HT1080 (cell line): ENCODE measurements at places on chromosomes 4 and X.

DNA sequence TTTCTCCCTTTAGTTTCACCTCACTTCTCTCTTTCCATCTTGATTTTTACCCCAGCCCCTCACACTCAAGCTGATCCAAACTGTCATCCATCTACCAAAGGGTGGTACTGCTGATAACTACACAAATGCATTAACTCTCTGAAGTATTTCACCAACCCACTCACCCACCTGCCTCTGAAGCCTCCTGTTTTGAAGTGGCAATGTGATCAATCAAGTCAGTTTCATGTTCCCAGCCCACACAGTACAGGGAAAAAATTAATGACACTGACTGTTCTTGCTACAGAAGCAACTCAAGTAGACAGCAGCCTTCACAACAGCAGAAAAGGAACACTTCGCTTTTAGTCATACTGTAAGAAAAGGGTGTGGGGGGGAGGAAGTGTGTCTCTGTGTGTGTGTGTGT, 183.0 kb upstream of the NOCT start:
- no peak for DNase-seq

- no peak for DNase-seq
Measured at GRCh38 chrX:129043138-129043537, 480.2 kb downstream of the SMARCA1 start.

- DNase-seq, result peak; percentile 48
Measured at GRCh38 chrX:150182161-150182560, 181.0 kb upstream of the MAMLD1 start.

DNA sequence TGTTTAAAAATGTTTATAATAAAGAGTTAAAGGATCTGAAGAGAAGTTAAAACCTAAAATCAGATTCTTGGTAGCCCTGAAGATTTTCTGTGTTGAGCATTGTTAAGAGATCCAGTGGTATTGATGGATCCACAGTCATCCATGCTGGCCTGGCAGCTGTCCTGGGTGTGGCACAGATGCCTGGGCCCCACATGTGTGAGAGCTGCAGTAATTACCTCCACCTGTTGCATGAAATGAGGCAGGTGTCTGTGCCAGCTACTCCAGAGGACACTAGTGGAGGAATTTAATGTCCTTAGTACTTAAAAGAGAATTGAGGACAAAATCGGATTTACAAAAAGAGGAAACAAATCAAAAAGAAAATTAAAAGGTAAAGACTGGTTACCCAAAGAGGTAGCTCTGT, 44.0 kb downstream of the MGST2 start:
- DNase-seq, result no peak

DNA sequence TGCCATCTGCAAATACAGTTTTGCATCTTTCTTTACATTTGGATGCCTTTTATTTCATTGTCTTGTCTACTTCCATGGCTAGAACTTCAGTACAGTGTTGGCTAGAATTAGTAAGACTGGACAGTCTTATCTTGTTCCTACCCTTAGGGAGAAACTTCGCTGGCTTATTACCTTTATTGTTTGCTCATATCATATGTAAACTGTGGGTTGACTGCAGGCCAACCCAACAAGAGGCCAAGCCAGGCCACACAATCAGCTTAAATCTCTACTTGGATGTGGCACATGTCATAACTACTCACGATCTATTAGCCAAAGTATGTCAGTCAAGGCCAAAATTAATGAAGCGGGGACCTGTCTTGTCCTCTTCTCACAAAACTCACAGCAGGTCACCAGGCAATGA, 144.1 kb downstream of the THOC2 start:
- no peak for DNase-seq

- no peak for DNase-seq
Measured at GRCh38 chr4:183285886-183286285, 34.2 kb downstream of the CLDN22 start.

DNA sequence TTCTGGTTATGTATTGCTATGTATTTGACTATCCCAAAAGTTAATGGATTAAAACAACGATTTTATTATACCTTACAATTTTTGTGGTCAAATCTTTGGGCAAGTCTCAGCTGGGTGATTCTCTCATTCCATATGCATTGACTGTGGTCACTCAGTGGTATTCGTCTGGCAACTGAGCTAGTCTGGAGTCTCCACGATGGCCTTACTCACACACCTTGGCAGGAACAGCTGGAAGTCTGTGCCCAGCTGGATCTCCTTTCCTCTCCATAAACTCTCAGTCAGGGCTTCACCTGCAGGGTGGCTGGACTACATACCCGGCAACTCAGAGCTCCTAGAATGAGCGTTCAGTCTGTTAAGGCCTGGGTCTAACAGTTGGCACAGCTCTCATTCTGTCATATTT, 141.1 kb upstream of the WDFY3 start:
- DNase-seq, result peak; percentile 13

GRCh38 chr4:55323375-55323774, 22.7 kb upstream of the SRD5A3 start:
- DNase-seq, result no peak

DNA sequence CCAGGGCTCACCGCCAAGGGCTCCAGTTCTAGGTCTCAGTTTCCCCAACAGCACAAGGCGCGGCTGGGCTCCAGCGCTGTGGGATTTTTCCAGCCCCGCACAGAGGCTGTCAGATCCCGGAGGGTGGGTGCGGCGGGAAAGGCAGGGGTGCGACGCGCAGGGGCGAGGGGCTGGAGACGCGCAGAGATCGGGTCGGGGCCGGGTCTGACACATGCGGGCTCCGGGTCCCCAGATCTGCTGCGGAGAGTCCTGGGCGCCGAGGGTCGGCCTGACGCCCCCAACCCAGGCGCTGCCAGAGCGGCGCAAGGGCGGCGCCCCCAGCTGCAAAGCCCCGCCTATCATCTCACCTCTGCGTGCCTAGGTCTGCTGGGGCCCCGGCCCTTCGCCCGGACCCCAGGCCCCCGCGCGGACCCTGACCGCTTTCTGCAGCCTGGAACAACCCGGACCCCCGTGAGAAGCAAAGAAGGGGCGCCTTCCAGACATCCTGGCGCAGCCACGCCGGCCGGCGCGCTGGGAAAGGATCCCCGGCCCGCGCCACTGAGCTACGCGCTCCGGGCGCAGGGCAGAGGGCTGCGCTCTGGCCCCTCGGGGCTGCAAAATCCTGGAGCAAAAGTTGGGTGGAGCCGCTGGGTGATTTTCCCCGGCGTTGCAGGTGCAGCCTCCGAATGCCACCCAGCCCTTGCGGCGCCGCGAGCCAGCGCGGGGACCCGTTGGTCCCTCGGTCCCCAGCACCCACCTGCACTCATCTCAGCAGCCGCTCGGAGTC, 486 bp downstream of the ABLIM2 start:
- DNase-seq, result no peak

DNA sequence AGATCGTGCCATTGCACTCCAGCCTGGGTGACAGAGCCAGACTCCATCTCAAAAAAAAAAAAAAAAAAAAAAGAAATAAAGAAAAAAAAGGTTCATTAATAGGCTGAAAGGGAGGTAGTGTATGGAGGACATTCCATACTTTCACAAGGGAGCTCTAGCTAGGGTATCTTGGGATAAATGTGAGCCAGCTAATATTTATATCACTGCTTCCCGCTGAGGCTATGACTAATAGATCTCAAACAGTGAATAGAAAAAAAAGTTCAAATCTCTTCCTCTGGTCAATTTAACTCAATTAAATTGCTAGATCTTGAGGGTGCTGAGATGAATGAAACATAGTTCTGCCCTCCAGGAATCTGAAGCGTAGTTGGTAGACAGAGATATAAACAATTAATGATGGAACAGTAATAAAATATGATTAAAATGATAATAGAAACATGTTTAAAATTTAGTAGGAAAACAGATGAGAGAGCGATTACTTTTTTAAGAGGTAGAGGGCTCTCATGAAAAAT, 55.7 kb upstream of the SHISA3 start:
- peak; percentile 56 for DNase-seq

GRCh38 chr4:163703251-163703650, 208.8 kb downstream of the TMA16 start:
- DNase-seq, result no peak

DNA sequence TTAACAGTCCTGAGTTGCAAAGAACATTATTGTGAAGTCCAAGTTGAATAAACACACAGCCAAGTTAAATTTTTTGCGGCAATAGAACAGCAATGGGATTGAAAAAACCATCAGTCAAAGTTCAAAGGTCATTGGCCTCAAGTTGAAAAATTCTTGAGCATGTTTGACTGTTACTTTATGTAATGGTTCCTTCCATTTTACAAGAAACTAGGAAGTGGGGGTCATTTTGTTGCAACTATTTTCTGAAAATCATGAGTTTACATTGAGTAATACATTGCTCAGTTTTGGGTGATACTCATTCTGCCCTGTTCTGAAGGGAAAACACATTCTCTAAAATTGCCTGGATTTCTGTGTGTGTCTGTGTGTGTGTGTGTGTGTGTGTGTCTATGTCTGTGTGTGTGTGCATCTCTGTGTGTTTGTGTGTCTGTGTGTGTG, 5.2 kb upstream of the IRF2 start:
- DNase-seq, result no peak

DNA sequence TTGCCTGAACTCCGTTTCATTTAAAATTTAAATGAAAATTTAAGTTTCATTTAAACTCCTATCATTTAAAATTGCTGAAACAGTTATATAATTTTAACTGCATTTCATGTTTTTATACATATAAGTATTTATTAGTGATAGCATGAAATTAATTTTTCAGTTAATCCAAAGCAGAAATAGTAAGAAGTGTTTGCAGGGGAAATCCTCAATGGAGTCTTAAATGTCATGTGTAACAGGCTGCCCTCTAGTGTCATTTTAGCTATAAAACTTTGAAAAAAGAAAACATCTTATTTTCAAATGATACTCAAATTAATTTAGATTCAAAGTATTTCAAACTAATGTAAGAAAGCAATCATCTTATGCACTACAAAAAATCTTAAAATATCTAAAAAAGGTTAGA, 27.2 kb downstream of the TAPT1 start:
- DNase-seq, result no peak

GRCh38 chrX:149151805-149152757, 353.0 kb downstream of the IDS start:
- peak; percentile 79 for DNase-seq

DNA sequence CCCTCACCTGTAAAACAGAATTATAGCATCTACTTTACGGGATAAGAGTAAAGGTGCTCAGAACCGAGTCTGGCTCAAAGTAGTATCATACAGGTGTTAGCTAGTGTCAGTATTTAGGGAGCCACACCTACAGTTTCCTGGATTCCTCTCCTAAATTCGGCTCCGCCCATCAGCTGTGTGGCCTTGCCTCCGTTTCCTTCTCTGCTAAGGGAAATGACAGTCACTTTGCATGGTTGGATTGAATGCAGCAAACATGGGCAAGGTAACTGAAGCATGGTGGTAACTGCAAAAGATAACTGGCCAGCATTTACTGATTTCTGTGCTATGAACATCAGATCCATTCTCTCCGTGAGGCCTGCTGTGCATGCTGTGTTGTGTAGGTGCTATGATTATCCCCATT, 2.8 kb downstream of the PPP1R3F start:
- no peak for DNase-seq

GRCh38 chr4:138972956-138973801, 42.4 kb upstream of the NOCT start:
- DNase-seq, result no peak

GRCh38 chr4:86822136-86822535, 27.0 kb downstream of the SLC10A6 start:
- no peak for DNase-seq

DNA sequence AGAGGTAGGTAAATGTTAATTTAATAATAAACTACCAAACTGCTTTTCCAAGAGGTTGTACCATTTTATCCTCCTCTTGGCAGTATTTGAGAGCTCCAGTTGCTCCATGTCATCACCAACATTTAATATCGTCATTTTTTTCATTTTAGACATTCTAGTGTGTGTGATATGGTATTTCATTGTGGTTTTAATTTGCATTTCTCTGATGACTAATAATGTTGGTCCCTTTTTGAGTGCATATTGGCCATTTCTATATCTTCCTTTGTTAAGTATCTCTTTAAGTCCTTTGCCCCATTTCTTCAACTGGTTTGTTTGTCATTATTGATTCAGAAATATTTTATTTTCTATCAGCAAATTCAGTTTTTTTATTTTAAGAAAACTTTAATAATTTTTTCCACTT, 88.8 kb downstream of the MAPK10 start:
- DNase-seq, result peak; percentile 3

GRCh38 chr4:24434241-24434640, 150.1 kb downstream of the DHX15 start:
- DNase-seq, result no peak

GRCh38 chr4:16206848-16207247, 19.4 kb downstream of the TAPT1 start:
- no peak for DNase-seq

DNA sequence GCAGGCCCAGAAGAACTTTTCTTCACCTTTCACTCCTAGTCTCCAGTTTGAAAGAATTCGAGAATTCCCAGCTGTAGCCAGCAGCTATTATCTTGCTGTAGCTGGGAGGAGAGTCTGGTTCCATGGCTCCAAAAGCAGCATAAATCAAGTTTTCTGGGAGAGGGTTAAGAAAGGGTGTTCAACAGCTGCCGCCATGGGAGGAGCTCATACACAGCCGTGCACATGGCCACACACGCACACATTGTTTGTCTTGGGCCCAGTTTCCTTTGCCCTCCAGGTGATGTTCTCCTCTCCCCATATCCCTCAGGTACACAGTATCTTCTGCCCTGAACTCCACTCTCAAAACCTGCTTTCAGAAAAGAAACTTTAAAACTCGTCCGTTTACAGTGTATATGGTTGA, 4.1 kb upstream of the GPC3 start:
- DNase-seq, result no peak

GRCh38 chr4:103887191-103887590, 167.4 kb upstream of the TACR3 start:
- peak; percentile 66 for DNase-seq

DNA sequence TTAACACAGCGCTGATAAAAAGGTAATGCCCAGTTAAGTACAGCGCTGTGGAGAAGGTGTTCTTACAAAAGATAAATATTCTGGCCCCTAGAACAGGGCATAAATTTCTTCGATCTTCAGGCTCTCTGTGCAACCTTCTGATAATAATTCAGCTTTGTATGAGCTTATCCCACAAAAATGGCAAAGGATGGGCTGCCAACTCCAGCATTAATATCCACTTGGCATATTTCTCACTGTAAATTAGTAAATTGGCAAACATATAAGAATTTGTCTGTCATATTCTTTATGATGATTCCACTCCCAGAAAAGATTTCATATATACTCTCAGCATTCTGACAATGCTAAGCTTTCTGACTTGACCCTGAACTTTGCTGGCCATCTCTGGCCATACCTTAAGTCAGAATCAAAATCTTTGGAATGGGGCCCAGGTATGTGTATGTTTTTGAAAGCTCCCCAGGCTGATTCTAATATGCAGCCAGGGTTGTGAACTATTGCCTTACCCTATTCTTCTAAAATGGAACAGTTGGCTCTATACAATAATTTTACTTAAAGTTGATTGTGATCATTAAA, 134.8 kb downstream of the FRYL start:
- DNase-seq, result no peak

GRCh38 chrX:154780968-154781367, 18.3 kb downstream of the DKC1 start:
- no peak for DNase-seq

DNA sequence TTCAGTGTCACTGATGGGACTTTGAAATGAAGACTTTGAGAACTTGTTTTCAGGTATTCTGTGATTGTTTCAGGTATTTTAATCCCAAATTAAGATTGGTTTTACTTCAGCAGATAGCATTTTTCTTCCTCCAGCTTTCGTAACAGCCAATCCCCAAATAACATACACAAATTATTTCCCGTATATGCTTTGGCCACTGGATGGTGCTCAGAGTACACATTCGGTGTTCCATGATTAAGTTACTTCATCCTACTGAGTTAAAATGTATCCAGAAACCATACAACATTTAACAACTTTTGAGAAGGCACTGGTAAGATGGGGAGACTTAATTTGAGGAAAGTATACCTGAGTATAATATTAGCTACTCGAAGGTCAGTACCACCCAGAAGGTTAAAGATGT, 233.4 kb upstream of the FAM47A start:
- peak; percentile 21 for DNase-seq
